ENCODE measurements at places on chromosomes 7 and 10.
A peak's percentile ranks its signal among the peaks of the same experiment; 100 is the strongest.

- DNase-seq: no peak
These were observed 189.0 kb upstream of the GRM3 start for GRCh38 chr7:86454753-86455152.

- no peak for DNase-seq
These were observed 191.2 kb downstream of the PTPRN2 start for GRCh38 chr7:158396301-158396905.

DNA sequence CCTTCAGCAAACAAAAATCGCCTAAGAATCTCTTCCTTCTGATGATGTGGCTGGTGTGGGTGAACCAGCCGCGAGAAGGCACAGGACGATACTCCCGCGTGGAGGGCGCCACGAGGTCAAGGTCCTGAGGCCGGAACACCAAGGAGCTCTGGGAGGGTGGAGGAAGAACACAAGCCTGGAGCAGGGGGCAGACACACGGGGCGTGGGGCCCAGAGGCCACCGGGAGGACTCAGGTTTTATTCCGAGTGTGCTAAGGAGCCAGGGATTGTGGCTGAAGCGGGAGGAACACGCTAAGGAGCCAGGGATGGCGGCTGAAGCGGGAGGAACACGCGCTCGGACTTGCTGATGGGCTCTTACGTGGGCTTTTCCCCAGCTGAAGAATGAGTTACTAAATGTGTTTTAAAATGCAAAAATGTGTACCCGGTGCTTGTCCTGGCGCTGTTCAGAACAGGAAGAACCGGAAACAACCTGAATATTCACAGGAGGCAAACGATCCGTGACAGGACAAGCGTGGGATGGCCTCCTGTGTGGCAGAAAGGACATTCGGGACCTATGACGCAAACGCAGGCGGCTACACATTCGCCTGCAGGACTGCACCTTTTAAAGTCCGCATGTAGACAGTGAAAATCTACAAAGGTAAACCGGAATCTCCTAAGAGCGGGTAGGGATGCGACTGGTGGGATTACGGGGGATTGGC lies 64.0 kb downstream of the MAD1L1 start:
- no peak for DNase-seq

DNA sequence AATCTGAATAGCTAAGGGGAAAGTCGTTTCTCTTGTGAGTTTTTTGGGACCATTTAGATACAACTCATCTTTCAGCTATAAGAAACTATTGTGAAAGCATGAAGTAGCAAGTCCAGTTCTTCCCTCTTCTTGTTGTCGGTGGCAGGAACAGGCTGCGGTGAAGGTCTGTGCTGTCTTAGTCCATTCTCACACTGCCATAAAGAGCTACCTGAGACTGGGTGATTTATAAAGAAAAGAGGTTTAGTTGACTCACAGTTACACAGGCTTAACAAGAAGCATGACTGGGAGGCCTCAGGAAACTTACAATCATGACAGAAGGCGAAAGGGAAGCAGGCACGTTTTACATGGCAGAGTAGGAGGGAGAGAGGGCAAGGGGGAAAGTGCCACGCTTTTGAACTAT lies 261.8 kb downstream of the GATA3 start:
- no peak for DNase-seq

DNA sequence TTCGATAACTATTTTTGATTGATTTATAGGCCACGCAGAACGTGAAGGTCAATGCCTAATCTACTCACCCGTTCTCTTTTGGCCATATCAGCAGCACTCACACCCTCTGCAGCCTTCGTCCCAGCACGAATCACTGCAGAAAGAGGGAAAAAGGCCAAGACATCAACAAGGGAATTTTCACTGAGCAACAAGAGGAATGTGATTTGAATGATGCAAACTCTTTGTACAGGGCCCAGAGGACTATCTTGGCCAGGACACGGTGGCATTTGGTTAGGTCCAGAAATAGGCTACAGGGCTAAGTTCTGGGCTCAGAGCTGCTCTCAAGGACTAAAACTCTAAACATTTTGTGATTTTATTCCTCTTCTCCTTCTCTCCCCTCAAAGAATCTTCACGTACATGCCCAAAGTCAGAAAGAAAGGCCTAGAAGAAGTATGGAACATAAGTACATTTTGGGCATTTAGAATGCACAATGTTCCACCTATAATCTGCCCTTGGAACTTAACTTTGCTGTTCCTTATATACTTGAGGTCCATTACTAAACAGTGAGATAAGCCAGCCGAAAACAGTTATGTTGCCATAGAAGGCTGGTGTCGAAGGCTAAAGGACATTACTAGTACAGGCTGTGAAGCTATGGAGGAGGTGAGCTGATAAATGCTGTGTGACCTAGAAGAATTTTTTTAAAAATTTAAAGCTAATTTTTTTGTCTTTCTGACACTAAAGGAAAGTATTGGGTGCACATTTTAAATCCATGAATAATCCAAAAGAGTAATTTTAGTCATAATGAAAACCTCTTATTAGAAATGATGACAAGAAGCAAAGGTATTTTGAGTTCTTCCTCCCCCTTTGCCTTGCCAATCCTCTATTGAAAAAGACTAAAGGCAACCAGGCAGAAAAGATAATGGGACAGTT lies 20.0 kb downstream of the RBM28 start:
- no peak for DNase-seq

GRCh38 chr10:47133871-47134570 lies 166.0 kb upstream of the GDF10 start:
- no peak for DNase-seq

DNA sequence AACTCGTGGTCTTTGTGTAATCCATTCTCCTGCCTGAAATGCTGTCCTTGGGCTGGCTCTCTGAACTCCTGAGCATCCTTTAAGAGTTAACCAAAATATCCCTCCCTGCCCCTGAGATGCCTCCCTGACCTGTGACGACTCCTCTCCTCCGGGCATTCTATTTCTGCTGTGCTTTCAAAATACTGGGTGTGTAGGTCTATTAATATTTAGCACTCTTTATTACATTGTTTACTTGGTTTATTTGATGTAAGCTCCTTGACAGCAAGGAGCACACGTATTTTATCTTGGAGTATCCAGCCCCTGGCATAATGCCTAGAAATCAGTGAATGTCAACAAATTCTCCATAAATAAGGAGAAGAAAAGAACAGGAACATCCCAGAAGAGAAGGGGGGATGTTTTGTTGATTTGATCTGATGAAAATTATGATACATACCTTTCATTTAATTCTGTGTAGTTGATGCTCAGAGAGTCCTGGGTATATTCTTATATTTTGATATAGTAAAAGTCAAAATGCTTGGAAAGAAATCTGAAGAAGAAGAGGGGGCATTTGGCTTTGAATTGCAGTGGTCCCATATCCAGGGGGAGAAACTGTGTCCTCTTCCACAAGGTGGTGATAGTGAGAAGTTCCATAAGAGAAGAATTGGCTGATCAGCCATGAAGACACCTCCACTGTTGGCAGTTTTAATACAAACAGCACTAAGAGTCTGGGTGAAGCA lies 107.7 kb upstream of the MPP7 start:
- DNase-seq: no peak

GRCh38 chr10:43070121-43071085 lies 6.5 kb upstream of the RET start:
- DNase-seq: no peak

DNA sequence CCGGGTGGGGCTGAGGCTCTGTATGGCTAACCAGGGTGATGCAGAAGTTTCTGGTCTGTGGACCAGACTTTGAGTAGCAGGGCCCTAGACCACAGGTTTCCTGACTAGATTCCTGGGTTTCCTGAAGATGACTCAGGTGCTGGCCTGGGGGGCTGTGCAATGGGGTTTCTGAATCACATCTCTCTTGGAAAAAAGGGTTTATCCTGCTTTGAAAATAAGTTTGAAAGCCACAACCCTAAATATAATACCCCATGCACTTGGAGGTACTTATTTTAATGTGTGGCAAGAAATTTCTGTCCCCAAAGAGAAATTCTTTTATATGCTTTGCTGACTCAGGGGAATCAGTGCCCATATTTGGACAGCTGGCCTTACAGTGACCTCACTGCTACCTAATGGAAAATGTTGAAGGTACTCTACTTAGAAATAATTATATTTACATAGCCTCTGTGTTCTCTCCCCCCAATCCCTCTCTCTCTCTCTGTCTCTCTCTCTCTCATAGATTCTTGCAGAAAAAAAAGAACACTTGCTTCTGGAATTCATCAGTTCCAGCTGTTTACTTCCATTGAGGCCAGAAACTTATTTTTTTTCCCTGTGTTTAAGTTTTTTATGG lies 184.4 kb upstream of the LYZL2 start:
- DNase-seq: no peak

DNA sequence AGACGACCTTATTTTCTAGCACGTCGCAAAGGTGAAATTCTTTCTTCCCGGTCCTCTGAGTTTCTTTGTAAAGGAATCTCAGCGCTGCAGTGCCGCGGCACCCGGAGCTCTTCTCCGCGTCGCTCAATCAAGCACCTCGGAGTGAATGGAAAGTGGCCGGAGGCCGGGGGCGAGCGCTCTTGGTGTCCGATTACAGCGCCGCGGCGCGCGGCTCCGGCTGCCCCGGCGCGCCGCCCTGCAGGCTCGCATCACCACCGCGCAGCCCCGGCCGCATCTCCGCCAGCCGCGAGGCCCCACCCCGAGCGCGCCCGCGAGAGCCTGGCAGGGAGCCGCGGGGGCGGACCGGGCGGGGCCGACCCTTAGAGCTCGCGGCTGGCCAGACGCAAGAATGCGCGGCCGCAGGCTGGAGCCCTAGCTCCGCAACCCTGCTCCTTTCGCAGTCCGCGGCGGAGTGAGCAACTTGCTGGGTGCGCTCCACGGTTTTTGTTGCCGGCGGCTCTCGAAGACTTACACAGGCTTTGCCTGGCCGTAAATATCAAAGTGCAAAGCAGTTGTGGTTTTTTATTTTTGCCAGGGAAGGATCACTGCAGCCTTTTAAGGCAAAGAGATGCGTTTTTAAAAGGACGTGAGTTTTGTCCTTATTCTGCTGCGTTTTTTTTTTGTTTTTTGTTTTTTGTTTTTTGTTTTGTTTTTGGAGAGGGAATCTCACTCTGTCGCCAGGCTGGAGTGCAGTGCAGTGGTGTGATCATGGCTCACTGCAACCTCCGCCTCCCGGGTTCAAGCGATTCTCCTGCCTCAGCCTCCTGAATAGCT lies at the start of gene SEMA3C:
TSS of gene SEMA3C (minus strand) at position 143 of the 813 bp plus-strand sequence. CDS start 2,270 bp downstream, outside the sequence.
- DNase-seq: peak; percentile 46

GRCh38 chr10:4662576-4663161 lies 163.3 kb upstream of the AKR1E2 start:
- DNase-seq: no peak

- DNase-seq: no peak
These were observed 32.5 kb upstream of the TBX20 start for GRCh38 chr7:35286422-35286821.

DNA sequence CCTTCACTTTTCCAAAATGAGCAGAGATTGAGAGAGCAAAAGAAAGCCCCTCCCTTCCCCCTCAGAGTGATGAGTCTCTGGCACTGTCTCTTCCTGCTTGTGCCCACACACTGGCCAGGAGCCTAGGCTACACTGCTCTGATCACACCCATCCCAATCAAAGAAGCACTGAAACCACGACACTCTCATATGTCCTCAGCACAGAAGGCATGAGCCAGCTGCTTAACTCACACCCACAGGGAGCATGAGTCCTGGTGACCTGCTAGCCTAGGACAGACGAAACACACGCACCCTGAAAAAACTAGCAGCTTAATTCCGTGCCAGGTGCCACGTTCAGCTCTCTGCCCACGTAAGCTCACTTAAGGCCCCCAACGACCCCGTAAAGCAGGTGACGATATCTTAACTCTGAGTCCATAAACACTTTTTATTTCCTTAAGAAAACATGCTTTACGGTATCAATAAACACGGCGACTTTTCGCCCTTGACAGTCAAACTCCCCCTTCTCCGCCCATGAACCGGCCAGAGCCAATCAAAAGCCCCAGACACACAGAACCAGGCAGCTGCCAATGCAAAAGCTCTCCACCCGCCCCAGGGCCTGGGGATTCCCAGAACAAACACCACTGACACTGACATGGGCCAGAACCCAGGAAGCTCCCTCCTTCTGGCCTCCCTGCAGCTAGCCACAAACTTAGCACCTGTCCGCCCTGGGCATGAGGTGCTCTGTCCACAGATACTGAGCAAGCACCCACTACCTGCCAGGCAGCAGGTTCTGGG lies 69.0 kb downstream of the TNRC18 start:
- no peak for DNase-seq

DNA sequence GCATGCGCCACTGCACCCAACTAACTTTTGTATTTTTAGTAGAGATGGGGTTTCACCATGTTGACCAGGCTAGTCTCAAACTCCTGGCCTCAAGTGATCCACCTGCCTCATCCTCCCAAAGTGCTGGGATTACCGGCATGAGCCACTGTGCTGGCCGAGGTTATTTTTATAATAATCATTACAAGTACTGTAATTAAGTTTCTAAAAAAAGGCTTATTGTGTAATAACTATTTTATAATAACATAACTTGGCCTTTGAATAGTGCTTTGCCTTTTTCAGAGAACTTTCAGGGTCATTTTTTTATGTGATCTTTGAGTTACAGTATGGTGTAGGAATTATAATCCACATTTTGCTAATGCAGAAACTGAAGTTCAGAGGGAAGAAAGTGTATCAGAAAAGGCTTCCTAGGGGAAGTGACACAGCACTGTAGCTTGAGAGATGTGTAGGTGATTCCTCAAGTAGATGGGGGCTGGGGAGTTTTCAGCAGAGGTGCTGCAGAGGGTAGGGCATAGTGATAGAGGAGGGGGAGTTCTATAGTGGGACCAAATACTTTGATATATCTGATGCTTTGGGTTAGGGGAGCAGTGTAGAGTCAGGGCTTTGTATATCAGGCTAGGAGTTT lies 9.2 kb upstream of the SYPL1 start:
- DNase-seq: no peak

GRCh38 chr10:31866118-31866670 lies 62.4 kb downstream of the ARHGAP12 start:
- DNase-seq: no peak

GRCh38 chr10:9957351-9957750 lies 1060.3 kb upstream of the CELF2 start:
- DNase-seq: no peak

DNA sequence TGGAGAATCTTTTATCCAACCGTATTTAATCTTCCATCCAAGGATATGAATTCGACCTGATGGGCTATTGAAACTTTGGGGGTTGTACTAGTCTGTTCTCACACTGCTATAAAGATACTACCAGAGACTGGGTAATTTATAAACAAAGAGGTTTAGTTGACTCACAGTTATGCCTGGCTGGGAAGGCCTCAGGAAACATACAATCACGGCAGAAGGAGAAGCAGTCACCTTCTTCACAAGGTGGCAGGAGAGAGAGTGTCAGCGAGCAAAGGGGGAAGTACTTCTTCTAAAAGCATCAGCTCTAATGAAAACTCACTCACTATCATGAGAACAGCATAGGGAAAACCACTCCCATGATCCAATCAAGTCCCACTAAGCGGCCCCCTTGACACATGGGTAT lies 43.8 kb downstream of the EPDR1 start:
- DNase-seq: no peak

DNA sequence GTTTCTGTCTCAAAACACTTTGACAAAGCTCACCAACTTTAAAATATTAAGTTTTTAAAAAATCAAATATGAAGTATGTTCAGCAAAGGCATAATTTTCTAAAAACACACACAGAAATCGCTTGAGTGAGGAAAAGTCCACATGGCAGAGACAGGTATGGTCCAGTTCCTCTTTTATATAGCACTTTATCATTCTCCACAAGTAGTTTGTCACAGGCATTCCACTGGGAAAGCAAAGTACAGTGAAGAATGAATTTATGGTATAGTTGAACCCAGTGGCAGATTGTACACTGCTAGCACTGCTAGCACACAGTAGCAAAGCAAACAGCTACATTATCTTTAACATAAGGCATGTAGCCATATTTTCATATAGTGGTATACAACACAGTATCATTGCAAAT lies 102.3 kb downstream of the HECTD2 start:
- no peak for DNase-seq

Data from CD4-positive, alpha-beta T cell treated with Interleukin-4 for 1 hour (primary cell).